ENCODE measurements at places on chromosomes 6 and 20.

GRCh38 chr6:44035621-44036020 is 91.6 kb downstream of the MRPL14 start:
- no peak for DNase-seq

DNA sequence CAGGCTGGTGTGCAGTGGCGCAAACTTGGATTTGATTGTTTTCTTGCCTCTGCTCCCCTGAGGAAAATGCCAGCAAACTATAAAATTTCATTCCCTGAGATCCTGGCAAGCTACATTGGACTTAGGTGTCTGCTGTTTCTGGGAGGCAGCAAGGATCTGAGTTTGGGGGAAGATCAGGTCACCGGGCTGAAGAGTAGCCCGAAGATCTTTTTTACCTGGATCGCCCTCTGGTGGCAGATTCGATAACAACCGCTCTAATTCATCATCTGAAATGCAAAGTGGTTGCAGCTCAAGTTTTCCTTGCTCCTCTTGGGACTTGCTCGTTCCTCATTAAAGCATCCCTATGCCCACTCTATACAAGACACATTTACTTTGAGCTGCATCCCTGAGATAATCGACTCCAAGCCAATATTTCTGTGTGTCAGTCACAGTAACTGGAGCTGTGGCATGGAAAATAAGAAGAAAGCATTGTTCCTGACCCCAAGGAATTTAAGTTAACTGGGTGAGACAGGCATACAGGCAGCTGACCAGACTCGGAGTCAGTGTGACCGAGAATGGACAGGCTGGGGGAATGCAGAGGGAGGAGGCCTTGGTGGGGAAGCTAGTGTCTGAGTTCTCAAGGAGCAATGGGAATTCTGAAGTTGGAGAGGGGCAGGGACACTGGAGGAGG is 131.8 kb upstream of the PROKR2 start:
- DNase-seq = peak; percentile 69

- DNase-seq = peak; percentile 67
These were observed 4.7 kb downstream of the ZMYND8 start for GRCh38 chr20:47351643-47352331.

DNA sequence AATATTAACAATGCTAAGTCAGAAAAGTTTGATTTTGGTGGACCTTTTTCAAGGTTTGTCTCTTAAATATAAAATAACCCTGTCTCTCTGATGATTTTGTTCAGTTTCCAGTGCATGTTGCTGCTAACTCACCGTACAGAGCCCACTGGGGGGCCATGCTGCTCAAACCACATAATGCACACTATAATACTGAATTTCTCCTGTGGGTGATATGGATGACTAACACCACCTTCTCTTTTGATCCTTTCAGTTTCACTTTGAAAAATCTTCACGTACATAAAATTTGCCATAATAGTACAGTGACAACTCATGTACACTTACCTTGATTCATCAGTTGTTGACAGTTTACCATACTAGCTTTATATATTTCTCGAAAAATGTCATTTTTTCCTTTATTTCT is 506.6 kb upstream of the MAN1A1 start:
- DNase-seq = peak; percentile 88

DNA sequence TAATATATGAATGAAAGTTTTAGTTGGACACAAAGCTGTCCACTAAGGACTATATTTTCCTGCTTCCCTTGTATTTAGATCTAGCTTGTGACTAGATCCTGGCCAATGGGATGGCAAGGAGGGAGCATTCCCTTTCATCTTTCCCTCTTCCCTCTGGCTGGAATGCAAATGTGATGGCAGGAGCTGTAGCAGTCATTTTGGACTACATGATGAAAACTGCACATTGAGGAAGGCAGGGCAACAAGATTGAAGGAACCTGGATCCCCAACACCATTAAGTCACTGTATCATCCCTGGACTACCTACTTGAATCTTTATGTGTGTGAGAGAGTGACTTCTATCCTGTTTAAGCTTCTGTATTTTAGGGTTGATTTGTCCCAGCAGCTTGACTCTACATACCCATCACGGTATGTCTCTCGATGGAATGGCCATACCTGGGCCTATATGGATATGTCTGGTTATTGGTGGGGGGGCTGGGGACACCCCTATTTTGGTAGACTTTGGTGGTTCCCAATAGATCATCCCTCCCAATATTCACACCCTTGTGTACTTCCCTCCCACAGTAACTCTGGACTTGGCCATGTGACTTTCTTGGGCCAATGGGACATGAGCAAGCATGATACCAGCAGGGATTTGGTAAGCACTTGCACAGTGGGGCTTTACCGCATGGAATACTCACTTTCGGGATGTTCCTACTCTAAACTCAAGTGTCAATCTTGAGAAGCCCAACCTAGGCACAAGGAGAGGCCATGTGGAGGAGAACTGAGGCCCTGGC is 128.5 kb downstream of the VEGFA start:
- DNase-seq = no peak

DNA sequence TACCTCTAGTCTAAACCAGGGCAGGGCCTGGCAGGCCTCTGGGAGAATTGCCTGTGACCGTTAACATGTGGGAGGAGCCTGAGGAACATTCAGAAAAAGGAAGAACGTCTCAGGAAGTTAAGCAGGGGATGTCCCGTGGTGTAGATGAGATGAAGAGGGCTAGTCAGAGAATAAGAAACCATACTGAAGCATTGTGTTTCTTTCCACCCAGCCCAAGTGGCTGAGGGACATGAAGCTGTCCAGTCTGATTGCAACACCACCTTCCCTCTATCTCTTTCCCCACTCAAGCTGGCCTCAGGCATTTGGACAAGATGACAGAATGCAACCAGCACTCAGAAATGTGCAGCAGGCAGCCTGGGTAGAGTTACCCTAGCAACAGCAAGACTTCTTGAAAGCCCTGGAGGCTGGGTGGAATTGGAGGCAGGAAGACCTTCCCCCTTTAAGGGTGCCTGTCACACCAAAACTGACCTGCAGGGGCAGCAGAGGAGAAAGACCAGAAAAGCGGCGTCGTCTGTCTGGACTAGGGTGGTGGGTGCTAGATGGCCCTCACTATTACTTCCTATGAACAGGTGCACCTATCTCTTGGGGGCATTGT is 186.1 kb downstream of the UNC5CL start:
- peak; percentile 64 for DNase-seq

Data from OCI-M1 (cell line).